ENCODE measurements at places on chromosomes 4 and X.

DNA sequence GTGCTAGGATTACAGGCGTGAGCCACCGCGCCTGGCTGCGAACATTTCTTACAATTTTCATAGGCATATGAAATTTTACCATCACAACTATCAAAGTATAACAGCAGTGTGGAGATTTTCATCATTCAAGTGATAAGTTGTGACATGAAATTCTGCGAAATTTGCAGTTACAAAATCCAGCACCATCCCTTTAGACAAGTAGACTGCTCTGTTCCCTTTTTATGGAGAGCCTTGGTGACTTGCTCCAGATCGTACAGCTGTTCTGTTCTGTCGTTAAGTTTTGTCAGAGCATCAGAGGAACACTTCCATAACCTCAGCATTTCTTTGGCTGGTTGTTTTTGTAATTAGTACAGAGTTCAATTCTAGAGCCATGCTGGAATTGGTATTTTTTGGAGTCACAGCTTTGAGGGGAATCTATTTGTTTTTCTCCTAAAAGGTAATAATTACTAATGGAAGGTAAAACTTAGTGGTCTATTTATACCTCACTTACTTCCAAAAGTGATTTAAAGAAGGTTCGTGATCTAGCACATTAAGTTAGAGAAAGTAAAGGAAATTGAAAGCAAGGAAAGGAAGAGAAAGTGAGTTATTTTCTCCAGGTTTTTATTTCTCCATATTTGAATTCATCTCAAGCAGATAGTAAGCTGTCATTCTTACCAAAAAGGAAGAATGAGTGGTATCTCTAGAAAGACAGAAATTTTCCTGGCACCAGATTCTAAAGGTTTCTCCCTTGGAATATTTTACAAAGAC lies 22.1 kb downstream of the ZRSR2 start:
- no peak for DNase-seq

DNA sequence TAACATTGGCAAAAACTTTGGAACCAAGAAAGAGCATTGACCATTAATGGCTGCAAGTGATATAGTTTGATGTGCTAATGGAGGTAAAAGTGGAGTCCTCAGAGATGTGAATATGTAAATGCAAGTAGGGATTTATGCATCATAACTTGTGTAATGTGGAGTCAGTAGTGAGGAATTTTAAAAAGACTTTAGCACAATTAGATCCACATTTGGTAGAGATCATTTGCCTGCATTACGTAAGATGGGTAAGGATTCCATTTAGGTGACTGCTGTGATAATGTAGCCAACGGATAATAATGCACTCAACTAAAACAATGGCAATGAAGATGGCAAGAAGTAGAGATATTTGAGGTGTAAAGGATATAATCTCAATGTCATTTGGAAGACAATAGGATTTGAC lies 1128.4 kb downstream of the ADGRL3 start:
- DNase-seq = no peak

DNA sequence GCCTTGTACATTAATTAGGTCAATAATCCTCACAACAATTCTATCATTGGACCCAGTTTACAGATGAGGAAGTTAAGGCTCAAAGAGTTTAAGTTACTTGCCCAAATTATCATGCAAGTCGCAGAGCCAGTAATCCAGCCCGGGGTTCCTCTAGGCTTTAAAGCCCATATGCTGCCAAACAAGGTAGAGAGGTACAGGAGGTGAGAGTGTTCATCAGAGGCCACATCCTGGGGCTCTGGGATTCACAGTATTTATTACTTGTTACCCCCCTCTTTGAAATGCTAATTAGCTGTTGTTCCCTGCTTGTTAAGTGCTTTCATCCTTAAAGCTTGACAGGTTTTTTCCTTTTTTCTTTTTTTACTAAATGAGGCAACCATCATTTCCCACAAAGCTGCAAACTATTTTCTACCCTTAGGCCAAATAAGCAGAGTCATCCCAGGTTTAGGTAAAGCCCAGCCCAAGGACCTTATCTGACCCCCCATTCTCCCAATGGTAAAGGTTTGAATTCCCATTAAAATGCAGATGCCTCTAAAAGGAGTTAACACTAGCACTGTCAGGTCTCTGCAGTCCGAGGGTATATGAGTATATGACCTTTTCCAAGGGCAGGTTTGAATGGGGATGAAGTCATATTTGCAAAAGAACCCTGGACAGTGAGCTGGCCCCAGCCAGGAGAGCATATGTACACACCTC lies 150.3 kb downstream of the SOX3 start:
- no peak for DNase-seq

- DNase-seq = no peak
Measured at GRCh38 chr4:73436674-73437557, 895 bp downstream of the AFP start.

DNA sequence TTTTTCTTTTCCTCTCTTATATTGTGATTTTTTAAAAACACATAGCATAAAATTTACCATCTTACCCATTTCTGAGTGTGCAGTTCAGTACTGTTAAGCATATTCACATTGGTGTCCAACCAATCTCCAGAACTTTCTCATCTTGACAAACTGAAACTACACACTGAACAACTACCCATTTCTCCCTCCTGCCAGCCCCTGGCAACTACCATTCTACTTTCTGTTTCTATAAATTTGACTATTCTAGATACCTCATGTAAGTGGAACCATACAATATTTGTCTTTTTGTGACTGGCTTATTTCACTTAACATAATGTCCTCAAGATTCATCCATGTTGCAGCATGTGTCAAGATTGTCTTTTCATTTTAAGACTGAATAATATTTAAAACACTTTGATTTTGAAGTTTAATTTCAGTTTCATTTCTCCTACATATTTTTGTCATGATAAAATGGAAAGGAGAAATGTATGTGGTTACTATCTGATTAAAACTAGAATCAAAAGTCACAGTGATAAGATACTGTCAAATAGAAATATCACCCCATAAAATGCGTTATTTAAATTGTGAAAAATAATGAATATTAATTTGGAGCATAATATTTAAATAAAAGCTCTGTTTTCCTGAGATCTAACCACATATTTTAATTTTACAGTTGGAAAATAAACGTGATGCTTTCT lies 122.8 kb downstream of the DIPK2B start:
- DNase-seq = no peak

- no peak for DNase-seq
Measured at GRCh38 chrX:37781081-37781480, 1.2 kb downstream of the CYBB start.

DNA sequence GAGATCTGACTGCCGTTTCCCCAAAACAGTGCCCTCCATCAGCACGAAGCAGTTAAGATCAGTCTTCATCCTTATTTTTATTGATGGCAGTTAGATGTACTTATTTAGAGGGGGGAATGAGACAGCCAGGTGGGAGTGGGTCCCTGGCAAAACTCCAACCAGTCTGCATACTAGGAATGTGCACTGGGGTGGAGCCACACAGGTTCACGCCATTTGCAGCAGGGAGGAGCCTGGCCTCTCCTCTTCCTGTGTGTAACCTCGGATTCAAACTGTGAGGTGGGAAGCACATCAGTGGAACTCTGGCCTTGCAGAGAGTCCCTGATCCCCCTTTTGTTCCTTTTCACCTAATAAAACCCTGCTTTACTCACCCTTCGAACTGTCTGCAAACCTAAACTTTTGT lies 987.7 kb upstream of the GRIA3 start:
- no peak for DNase-seq

DNA sequence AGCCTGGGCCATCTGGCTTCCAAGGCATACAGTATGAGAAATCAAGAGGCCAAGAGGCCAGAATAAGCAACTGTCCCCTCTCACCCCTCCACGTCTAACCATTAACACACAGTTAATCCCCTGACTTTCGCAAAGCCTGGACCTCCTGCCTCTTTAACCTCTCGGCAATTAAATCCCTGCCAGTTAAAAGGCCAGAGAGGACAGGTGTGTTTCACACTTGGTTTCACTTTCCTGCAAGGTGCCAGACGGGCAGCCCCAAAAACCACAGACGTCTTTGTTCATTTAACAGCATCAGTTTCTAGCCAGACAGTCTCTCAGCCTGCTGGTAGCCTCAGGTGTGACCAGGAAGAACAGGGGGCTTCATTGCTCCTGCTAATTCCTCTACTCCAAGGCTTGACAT lies 91.1 kb upstream of the KIT start:
- DNase-seq = no peak

- no peak for DNase-seq
Measured at GRCh38 chrX:50721764-50722521, 92.1 kb downstream of the SHROOM4 start.

DNA sequence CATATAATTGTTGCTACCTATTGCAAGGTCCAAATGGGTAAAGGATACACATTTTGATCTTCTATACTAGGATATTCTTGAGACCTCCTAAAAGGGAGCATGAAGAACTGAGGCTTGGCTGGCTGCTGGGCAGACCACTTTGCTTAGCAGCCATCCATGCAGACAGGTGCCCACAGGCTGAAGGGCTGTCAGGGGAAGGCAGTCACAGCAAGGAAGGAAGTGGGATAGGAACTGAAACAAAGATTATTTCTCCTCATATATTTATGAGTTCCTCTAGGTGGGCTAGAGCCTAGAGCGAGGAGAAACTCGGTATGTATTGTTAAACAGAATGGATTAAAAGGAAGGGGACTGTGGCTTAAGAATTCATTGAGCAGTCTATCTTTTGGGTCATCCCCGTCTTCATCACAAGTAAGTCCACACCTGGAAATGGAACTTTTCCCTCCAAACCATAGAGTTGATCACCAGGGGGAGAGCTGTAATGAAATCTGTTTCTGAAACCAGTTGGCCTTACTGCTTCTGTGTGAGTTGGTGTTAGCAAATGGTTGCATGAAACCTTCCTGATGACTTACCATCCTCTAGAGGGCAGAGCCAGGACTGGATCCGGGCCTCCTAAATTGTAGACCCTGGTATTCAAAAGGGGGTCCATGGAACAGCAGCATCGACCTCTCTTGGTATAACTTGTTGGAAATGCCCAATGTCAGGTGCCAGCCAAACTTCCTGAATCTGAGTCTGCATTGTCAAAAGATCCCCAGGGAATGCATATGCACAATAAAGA lies 42.3 kb downstream of the AFF2 start:
- no peak for DNase-seq

GRCh38 chr4:89249716-89250361 lies 57.8 kb downstream of the GPRIN3 start:
- DNase-seq = no peak

DNA sequence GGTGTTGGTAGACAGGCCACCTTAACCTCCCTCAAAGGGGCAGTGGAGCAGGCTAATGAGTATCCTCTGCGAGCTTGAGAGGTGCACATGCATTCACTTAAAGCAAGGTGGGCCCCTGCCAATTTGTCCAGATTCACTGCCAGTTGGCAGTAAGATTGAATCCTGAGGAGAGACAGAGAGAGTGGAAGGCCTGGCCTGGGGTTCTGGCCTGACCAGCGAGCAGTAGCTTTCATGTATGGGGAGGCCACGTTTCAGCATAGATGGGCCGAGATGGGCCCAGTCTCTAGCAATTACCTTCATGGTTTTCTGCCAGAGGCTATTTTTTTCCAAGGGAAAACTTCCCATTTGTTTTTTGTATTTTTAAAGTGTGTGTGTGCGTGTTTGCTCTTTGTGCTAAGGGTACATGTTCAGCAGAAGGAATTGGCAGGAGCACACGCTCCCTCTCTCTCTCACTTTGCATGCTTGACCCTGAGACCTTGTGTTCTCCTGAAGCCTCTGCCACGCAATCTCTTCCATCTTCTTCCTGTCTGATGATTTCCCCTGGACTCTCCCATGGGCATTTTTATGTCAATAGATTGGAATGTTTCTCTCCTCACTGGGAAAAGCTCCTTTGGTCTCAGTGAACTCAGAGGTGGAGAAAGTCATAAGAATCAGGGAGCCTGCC lies 215.8 kb upstream of the SFRP2 start:
- no peak for DNase-seq

DNA sequence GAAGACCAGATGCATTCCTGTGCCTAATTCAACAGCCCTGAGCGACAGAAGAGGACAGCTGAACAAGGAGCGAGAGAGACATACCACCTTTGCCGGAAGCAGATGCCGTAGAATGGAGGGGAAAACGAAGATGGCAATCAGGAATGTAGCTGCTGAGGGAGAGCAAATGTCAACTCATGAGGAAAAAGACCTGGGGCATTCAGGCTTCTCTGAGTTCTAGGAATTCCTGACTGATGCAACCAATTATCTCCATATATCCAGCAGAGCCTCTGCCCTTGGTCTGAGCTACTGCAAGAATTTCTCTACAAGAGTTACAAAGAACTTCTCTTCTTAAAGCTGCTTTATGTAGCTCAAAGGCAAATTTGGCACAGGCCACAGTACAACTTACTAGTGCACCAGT lies 40.5 kb upstream of the INPP4B start:
- DNase-seq = no peak

- DNase-seq = no peak
Measured at GRCh38 chr4:105541420-105541819, 11.0 kb upstream of the ARHGEF38 start.

DNA sequence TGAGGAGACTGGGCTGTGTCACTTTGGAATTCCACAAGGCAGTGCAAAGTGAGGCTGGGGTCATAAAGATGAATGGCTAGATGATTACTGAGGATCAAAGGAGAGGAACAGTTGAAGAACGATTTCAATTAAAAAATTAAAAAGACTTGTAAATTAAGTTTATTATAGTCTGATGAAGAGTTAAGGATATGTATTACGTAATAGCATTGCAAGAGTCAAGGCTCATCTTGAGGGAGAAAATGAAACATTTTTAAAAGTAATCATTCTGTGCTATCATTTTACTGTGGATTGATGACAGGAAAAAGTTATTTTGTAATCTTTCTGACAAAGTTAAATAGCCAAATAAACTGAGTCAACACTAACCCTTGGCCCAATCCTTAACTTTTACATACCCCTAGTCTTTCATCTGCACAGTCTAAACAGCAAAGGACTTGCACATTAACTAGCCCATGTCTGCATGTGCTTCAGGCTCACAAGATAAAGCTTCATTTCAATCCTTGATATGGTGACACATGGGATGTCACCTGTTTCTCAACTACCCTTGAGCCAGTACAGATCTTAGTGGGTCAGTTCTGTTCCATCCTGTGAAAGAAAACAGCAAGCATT lies 465.5 kb upstream of the CTSO start:
- no peak for DNase-seq

DNA sequence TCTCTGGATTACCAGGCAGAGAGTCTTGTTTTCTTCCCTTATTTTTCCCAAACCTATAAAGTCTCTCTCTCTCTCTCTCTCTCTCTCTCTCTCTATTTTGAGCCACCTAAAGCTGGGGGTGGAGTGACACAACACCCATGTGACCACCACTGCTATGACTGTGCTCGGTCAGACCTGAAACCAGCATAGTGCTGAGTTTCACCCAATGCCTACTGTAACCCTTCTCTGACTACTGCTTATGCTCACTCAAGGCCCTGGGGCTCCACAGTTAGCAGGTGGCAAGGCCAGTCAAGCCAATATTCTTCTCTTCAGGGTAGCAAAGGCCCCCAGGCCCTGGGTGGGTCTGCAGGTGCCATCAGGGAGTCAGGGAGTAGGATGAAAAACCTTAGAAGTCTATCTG lies 114.7 kb upstream of the ARMCX2 start:
- no peak for DNase-seq

- no peak for DNase-seq
Measured at GRCh38 chrX:2824886-2825285, 3.8 kb upstream of the GYG2 start.

DNA sequence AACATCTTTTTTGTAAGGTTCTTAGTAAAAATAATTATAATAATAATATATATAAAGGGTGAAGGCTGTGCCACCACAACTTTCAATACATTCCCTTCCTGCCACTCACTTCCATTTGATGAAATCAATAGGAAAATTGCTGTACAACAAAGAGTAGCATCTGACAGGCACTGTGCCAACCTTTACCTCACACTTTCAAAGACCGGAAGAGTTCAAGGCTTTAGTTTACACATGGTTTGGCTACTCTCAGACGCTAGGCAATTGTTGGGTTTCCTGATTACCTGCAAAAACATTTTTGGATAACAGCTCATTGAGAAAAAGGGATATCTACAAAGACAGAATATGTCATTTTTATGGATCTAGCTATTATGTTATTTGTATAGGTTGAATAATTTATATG lies 5.5 kb upstream of the ING2 start:
- DNase-seq = no peak
